Activated naive CD4-positive, alpha-beta T cell treated with anti-CD3 and anti-CD28 coated beads, Interleukin-2, amount 10 ng/mL, durations not matched to agents 7 days and 5 days (primary cell): ENCODE measurements at places on chromosomes 2 and 18.

DNA sequence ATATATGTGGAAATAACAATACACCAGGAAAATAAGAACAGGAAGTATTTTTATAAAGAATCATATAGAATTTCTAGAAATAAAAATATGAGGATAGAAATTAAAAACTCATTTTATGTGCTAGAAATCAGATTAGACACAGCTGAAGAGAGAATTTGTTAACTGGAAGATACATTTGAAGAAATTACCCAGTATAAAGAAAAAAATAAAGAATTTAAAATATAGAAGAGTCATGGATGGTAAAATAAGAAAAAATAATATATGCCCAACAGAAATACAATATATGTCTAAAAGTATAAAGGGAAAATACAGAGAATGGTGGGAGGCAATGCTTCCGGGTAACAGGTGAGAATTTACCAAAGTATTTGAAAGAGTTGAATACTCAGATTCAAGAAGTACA lies 539.9 kb downstream of the NR4A2 start:
- no peak for DNase-seq

DNA sequence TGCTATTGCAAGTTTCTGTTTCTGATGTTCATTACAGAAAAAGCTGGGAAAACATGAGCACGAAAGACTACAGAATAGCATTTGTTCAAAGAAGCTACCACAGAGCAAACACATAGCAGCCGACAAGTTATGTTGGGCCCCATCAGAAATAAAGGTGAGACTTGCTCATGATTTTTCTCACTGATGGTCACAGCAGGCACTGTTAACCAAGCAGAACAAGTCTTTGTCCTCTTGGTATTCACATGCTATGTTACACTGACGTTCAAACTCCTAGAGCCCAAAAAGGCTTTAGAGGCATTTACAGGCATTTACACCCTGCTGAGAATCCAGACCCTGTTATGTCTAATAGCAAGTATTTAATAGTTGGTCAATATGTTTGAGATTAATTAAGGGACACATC lies 235.0 kb upstream of the HNMT start:
- DNase-seq, result no peak

- no peak for DNase-seq
Observed at GRCh38 chr2:26636935-26637334, 4.2 kb downstream of the CIB4 start.

DNA sequence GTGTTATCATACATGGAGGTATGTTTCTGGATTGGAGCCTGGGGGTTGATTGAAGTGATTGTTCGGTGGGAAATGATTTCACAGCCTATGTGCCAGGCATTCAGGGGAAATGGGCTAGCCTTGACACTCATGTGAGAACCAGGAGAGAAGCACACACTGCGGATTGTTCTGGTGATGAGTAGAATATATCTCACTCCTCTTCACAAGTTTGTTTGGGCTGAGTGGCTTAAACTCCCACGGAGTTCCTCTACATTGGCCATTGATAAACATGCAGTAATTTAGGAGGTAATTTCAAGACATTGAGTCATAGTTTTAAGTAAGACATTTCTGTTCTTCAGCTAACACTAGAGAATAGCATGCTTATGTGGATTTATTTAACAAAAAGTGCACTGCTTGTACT lies 498.9 kb upstream of the NETO1 start:
- no peak for DNase-seq

DNA sequence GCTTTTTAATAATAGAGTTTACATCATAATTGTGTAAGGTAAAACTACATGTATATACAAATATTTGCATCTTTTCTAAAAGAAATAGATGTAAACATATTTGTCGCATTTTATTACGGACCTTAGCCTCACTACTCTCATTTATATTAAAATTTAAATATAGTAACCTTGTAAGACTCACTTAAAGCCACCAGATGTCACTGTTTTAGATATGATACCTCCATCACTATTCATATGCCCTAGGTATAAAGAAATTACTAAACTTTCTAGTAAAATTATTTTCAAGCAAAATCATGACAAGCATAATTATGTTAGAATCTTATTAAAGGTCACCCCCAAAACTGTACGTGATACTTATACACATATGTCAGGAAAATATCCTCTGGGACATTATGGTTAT lies 674.3 kb upstream of the REG3G start:
- DNase-seq, result no peak

DNA sequence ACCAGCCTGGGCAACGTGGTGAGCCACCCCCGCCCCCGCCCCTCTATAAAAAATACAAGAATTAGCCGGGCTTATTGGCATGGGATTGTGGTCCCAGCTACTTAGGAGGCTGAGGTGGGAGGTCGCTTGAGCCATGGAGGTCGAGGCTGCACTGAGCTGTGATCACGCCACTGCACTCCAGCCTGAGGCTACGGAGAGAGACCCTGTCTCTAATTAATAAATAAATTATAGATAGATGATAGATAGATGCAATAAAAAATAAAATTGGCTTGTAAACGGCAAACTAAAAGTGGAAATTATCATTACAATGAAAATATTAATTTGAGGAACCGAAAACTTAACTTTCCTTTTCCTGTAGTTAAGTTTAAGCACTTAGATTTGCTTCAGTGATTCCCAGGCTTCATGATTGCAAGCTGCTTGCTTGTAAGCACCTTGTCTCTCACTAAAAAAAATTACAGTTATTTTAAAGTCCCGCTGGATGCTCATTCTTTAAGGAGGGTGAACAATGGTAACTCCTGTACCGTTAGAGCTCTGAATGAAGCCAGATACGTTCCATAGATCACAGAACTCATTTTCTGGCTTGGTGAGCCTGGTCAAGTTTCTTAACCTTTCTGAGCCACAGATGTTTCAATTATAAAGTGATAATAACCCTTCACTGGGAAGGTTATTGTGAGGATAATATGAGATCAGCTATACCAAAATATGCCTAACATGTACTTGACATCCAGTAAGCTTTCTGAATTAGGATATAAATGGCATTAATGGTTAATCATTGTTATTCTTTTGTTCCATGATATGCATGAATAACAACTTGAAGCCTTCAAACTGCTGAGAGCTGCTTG lies 9.3 kb upstream of the NARS1 start:
- no peak for DNase-seq

GRCh38 chr2:1591978-1592907 lies 152.1 kb downstream of the PXDN start:
- DNase-seq, result no peak

- no peak for DNase-seq
Observed at GRCh38 chr2:241563031-241563507, 4.5 kb downstream of the BOK start.

- no peak for DNase-seq
Observed at GRCh38 chr2:109446278-109447131, 167.3 kb downstream of the SEPTIN10 start.

DNA sequence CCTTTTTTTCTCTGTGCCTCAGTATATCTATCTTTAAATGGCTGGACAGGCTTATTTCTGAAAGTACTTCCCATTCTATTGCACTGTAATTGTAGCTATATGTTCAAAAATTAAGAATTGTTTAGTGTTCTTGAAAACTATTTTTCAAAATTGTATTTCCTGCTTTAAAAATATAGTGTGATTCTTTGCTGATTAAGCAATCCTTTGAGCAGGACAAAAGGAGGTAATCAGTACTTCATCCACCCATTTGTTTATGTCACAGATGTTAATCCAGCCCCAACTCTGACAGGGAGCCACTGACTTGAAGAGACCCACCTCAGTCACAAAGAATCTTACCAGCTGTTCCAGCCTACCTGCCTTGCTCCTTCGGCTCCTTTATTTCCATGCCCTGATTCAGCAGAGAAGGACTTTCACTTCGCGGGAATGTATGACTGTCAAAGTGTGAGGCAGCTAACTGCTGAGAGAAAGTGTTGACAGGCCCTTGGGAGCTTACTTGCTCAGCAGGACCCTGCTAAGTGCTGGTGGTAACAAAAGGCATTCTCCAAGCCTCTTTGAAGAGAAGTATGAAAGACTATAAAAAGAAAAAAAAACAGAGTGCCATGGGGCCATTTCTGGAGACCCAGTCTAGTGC lies 393.3 kb upstream of the CYRIA start:
- DNase-seq, result no peak

DNA sequence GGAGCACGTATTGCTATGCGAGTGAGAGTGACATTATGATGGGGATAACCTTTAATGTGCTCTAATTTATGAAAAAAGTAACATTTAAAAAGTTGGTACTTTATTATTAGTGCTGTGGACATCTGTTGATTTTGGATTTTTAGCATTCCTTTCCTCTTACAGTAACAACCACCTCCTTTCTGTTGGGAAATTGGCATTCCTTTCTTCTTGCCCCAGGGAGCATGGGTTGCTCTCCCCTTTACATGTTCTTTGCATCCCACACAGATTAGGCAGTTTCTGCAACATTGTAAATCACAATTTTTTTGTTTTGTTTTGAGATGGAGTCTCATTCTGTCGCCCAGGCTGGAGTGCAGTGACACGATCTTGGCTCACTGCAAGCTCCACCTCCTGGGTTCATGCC lies 300.2 kb downstream of the LPIN1 start:
- DNase-seq, result no peak

GRCh38 chr2:66443979-66444861 lies 9.3 kb downstream of the MEIS1 start:
- no peak for DNase-seq
